ENCODE measurements at places on chromosomes 5 and 9.

DNA sequence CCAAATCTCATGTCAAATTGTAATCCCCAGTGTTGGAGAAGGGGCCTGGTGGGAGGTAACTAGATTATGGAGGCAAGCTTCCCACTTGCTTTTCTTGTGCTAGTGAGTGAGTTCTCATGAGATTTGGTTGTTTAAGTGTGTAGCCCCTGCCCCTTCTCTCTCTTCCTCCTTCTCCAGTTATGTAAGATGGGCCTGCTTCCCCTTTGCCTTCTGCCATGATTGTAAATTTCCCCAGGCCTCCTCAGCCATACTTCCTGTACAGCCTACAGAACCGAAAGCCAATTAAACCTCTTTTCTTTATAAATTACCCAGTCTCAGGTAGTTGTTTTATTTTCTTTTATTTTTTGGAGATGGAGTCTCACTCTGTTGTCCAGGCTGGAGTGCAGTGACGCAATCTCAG is 18.2 kb upstream of the TXNDC8 start:
- no peak for DNase-seq

DNA sequence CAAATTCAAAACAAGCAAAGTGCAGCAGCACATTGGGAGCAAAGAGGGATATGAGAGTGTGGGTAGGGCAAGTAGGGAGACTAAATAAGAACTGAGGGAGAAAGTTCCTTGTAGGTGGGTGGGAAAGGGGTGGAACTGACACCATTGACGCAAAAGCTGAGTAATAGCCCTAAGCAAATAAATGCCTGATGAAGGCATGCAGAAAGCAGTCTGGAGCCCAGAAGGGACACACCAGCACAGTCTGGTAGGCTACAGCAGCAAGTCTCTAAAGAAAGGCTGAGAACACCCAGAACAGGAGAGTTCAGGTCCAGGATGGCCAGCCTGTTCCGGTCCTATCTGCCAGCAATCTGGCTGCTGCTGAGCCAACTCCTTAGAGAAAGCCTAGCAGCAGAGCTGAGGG is at the start of gene INSL4:
Gene INSL4 (plus strand): TSS at position 208 of the 400 bp plus-strand sequence. CDS start 105 bp downstream, at position 313.
- DNase-seq: no peak

DNA sequence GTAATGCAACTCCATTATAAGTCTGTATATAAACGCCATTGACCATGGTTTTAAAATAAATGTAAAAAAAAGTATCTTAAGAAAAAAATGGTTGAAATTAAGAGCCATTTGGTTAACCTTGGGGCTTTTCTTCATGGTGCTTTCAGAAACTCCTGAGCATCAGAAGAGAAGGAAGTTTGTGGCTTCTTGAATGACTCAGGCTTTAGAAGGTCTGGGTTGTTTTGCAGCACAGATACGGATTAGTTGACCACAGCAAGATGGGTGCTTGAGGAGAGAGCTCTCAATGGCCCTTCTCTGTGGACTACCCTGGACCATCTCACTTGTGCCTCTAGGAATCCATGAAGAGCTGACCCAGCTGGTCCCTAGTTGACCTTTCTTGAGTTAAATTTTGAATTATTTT is 189.5 kb downstream of the TMEM38B start:
- no peak for DNase-seq

DNA sequence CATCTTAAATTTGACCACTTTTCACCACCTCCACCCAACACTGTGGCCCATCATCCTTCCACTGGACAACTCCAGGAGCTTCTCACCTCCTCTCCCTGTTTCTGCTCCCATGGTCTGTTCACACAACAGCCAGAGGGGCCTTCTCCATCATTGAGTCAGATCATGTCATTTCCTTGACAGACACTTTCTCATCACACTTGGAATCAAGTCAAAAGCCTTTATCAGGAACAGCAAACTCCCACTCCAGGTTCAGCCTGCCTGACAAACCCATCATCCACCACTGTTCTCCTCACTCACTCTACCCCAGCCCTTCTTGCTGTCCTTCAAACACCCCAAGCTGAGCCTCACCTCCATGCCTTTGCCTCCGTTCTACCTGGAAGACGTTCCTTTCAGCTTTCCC is 78.4 kb upstream of the ADRA1B start:
- no peak for DNase-seq

DNA sequence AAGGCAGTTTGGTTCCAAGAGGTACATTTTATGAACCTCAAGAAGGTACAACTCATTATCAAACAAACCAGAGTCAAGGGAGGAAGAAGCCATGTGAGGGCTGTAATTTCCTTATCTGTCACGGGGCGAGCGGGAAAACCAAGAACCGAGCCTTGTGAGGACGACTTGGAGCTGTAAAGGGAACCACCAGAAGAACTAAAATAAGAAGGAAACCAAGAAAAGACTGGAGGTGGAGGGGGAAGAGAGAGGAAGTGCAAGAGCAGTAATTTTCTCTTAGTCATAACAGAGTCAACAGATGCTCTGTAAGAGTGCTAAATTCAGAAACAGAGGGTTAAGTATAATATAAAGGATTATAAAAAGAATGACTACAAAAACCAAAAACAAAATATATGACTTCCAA is 127.1 kb downstream of the DIRAS2 start:
- no peak for DNase-seq

- no peak for DNase-seq
Measured at GRCh38 chr5:94503677-94504076, 114.7 kb downstream of the KIAA0825 start.

GRCh38 chr5:97231025-97231636 is 48.1 kb upstream of the RIOK2 start:
- DNase-seq: no peak

GRCh38 chr9:79621916-79622575 is 50.3 kb downstream of the TLE4 start:
- no peak for DNase-seq

DNA sequence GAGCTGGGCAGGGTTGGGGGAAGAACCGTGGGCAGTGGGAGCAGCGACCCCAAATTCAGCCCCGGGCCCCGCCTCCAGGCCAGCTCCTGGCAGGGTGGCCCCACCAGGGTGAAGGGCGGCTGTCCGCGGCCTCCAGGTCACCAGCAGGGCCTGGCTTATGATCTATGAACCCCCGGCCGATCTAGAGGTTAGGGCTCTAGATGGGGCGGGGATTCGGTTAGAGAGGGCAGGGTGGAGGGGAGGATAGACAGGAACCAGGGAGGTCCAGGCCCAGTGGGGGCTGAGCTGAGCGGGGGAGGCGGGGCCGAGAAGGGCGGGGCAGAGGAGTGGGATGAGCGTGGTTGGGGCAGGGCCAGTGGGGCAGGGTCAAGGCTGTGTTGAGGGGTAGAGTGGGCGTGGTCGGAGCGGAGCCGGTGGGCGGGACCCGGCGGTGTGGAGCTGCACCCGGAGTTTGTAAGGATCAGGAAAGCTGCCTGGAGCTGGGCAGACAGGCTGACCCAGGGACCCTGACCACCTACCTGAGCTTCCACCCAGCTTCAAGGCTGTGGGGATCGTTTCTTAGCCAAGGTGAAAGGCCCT is 29.3 kb upstream of the OBP2B start:
- no peak for DNase-seq

- DNase-seq: no peak
Measured at GRCh38 chr5:142405814-142406395, 81.1 kb upstream of the SPRY4 start.

DNA sequence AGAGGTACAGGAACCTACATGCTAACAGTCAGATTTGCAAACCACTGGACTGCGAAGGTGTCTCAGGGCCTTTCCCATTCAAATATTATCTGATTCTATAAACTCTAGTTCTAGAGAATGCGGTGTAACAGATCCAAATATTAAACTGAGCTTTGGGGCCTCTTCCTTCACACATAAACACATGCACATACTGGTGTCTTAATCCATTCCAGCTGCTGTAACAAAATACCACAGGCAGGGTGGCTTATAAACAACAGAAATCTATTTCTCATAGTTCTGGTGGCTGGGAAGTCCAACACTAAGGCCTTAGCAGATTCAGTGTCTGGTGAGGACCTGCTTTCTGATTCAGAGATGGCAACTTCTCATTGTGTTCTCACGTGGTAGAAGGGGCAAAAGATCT is 30.2 kb downstream of the RETREG1 start:
- no peak for DNase-seq

- no peak for DNase-seq
Measured at GRCh38 chr5:173233347-173234128, 1.5 kb downstream of the NKX2-5 start.

- no peak for DNase-seq
Measured at GRCh38 chr5:82376307-82376706, 98.2 kb upstream of the RPS23 start.
